ENCODE measurements at places on chromosomes 7 and 10.

- DNase-seq: peak; percentile 79
Observed at GRCh38 chr7:41459623-41460261, 243.1 kb downstream of the INHBA start.

GRCh38 chr7:101618207-101618839, 10.8 kb downstream of the MYL10 start:
- DNase-seq: no peak

- no peak for DNase-seq
Observed at GRCh38 chr7:105906695-105907094, 30.3 kb upstream of the ATXN7L1 start.

DNA sequence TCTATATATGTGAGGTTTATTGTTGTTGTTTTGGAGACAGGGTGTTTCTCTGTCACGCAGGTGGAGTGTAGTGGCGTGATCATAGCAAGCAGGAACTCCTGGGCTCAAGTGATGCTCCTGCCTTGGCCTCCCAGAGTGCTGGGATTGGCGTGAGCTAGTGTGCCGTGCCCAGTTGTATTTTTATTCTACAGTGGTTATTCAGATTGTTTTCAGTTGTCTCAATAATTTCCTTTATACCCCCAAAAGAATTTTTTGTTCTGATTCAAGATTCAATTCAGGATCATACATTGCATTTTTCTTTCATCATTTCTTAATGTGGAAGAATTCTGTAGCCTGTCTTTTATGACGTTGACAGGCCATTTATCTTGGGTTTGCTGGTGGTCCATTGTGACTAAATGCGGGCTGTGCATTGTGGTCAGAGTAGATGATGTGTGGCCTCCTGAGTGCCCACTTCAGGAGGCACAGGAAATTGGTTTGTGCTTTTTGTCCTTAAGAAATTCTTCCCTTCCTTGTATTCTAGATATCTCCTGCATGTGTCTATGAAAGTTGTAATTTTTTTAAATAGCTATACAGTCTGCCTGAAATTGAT, 22.9 kb downstream of the RBM33 start:
- no peak for DNase-seq

- no peak for DNase-seq
Observed at GRCh38 chr7:12244129-12244528, 33.0 kb downstream of the TMEM106B start.

DNA sequence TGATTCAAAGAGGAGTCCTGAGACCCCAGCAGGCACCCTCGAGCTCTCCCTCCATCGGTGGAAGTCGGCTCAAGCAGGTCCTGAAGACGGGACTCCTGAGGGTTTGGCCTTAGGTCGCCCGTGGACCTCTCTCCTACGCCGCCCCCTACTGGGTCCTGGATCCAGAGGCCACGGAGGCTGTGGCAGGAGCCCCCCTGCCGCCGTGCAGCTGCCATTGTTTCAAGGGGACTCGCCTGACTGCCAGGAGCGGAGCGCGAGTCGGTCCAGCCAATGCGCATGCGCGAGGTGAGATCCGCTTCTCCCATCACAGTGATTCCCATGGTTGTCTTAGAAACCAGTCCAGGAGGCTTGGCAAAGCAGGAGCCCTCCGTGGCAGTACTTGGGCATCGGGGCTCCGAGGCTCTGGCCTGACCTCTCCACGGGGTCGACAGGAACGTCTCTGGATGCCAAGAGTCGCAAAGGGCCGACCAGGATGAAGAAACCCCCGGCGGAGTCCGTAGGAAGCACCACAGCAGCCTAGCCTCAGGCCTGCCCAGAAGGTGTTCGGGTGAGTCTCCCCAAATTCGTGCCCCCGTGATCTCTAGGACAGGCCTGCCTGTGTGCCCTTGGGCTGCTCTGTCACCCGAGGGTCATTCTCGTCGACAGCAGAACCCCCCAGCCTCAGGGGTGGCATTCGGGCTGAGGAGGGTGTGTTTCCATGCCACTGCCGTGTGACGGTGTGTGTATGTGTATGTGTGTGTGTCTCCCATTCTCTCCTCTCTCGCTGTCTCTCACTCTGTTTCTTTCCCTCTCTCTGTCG, 322.3 kb downstream of the ZNF716 start:
- DNase-seq: no peak

- no peak for DNase-seq
Observed at GRCh38 chr10:124262971-124263370, 155.8 kb downstream of the OAT start.

DNA sequence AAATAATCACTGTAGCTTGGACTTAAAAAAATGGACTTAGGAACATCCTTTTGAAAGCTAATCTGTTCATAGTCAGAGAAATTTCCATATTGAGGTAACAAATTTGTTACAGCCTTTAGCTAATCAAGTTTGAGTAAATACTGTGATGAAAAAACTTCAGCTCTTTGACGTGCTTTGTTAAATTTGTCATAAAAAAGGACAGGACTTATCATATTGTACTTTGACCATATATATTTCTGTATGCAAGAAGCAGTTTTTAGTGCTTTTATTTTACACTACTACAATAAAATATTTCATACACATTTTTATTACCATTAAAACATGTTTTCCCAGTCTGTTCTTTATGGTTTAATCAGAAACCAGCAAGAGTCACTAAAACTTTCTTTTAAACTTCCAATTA, 14.5 kb upstream of the CYCS start:
- no peak for DNase-seq

DNA sequence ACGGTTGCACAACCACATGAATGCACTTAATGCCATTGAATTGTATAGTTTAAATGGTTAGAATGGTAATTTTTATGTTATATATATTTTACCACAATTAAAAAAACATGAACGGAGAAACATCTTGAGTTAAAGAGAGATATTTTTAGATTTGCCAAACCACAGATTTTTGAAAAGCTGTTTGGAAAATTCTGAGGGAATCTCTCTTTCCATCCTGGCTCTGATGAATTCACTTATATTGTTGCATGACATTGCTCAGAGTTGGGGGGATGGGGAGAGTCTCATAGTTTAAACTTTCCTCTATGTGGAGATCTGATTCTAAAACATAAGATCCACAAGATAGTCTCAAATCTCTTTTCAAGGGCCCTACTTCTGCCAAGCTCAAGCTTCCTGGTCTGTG, 275.0 kb upstream of the NPVF start:
- no peak for DNase-seq

GRCh38 chr7:70694434-70694970, 437.4 kb upstream of the GALNT17 start:
- peak; percentile 14 for DNase-seq

GRCh38 chr7:83613232-83613631, 35.7 kb downstream of the SEMA3E start:
- DNase-seq: no peak

Measured in Kasumi-1 (cell line).